ENCODE measurements at places on chromosomes 6 and 20. TPM values are rescaled to one million over a fixed set of nuclear protein-coding genes. Genes with fewer than 3 reads are reported as not detected.

DNA sequence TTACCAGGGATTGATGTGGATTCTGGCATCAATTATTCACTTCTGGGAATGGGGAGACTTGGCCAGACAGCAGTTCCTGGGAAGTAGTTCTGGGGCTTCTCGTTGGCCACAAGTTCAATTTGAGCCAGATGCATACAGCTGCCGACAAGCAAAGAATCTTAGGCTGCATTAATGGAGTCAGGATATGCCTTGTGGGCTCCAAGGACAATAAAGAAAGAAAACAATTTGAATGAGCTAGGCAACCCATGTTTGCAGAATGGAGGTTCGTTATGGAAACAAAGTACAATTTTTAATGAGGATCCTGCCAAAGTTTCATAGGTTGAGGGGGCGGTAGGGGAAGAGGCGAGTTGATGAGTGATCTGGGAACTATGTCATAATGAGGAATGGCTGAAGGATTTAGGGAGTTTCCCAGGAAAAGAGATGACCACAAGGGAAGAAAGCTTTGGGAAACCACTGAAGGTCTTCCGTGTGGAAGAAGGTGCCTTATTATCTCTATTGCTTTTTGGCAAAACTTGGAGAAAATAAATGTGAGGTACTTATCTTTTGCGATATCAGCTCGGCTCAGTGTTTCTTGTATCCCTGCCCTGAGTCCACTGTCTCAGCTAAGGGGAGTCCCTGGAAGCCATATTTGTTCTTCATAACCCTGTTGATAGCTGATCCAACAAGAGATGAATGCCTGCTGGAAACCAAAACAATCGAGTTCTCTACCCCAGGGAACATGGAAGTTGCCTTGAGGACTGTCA is 181.0 kb upstream of the ZNF217 start:
- peak; percentile 12 for DNase-seq

RIPK1 gene
- 29.1 TPM for total RNA-seq

CHRNA4 gene
- total RNA-seq, result not detected

SLC52A3 gene
- total RNA-seq, result 2.2 TPM

WFDC5 gene
- total RNA-seq, result not detected

GRCh38 chr20:33664762-33665144 is 2.0 kb upstream of the ACTL10 start:
- DNase-seq, result no peak

GRCh38 chr6:722608-723007 is 29.7 kb upstream of the EXOC2 start:
- no peak for DNase-seq

- DNase-seq, result no peak
Observed at GRCh38 chr6:46849361-46849690, 56.1 kb downstream of the MEP1A start.

DNA sequence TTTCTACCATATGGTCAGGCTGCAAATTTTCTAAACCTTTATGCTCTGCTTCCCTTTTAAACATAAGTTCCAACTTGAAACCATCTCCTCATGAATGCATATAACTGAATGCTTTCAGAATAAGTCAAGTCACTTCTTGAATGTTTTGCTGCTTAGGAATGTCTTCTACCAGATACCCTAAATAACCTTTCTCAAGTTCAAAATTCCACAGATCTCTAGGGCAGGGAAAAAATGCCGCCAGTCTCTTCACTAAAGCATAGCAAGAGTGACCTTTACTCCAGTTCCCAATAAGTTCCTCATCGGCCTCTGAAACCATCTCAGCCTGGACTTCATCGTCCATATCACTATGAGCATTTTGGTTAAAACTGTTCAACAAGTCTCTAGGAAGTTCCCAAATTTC is 1011.2 kb upstream of the CITED2 start:
- DNase-seq, result no peak

OOEP gene
- total RNA-seq, result not detected

SLC32A1 gene
- total RNA-seq, result not detected

MYB gene
- 0.16 TPM for total RNA-seq

DNA sequence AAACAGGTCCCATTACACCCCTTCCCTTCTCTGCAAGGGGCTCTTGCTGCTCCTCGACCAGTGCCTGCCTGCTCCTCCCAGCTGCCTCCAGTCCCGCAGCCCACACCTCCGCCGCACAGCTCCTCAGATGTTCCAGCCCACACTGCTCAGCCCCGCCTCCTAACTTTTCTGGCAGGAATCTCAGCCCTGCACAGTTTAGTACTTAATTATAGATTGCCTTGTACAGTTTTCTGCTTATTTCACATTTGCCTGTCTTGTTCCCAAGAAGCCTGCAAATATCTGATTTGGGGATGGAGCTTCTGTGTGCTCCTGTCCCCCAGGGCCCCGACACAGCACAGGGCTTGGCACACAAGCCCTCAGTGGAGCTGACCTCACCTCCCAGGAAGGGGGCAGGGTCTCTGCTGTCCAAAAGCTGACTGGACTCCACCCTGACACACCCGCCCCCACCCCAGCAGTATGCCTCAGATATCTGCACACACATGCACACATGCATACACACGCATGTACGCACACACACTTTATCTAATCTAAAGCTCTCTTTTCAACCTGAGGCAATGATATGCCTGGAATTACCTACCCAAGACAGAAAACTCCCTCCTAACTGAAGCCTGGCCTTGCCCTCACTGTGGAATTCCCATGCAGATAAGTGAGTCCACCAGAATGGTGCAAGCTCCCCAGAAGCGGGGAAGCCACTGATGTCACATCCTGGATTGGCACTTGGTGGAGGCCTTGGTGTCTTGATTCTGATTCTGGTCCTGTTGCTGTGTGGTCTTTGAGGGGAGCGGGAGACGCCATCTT is 1.2 kb upstream of the PNPLA1 start:
- no peak for DNase-seq

TAGAP gene
- total RNA-seq, result 5.7 TPM

LY6G6C gene
- total RNA-seq, result not detected

MAP7 gene
- 5.2 TPM for total RNA-seq

GRCh38 chr6:43338243-43338642 is 29.6 kb upstream of the CRIP3 start:
- DNase-seq, result no peak

OPRM1 gene
- not detected for total RNA-seq

DNA sequence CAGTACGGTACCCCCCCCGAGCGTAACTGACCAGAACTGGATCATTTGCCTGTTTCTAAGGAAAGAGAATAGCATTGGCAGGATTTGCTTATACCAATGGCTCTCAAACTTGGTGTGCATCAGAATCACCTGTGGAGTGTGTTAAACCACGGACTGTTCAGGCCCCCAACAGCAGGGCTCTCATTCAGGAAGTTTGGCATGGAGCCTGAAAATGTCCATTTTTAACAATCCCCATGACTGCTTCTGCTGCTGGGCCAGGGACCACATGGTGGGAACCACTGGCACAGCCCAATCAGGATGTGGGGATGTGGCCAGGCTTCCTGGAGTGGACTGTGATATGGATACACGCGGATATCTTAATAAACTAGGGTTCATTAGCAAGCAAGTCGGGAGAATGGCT is 53.9 kb downstream of the GTF2H5 start:
- DNase-seq, result peak; percentile 82

DNA sequence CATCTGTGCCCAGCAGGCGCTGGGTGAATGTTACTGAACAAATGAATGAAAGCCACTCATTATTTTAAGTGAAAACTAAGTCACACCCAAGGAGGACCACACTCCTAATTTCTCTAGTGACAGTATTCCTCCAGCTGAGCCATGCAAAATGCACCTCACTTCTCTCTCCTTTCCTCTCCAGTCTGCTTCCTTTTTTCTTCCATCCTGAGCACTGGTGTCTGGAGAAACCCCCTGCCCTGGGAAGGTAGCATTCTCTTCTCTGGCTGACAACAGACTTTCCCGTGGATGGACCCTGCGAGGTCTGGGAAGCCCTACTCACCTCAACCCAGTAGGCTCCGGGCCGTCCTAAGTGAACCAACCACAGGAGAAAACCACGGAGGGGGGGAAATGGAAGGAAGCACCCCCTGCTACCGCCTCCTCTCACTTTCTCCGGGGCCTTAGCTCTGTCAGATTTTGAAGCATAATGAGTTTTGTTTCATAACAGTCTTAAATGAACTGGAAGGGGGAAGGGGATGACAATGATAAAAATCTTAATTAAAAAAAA is 22.6 kb downstream of the TRERF1 start:
- peak; percentile 28 for DNase-seq

DNA sequence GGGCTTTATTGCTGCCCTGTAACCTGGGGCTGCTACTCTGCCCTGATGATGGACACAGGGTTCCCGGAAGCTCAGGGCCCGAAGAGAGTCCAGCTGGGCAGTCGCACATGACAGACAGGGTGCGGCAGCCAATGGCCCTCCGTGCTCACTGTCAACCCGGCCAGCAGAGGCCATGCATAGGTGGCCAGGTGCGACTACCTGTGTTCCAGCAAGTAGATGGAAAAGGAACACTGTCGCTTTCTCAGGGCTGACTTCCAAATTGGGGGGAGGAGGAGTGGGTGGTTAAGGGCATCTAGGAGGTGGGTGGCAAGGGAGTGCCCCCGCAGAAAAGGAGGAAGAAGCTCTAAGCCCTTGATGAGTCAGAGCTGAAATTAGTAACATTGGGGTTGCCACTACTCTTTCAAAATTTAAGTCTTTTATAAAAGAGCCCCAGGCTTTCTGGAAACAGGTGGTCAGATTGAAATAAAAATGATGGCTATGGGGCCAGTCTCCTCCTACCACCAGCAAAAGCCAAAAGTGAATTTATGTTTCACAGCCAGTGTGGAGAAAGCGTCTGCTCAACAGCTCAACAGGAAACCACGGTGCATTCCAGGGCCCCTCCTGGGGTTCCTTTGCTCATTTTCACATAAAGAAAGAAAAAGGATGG is 2.3 kb upstream of the RAMACL start:
- no peak for DNase-seq

- no peak for DNase-seq
Observed at GRCh38 chr6:87407561-87407900, 241 bp upstream of the CFAP206 start.

RSPH9 gene
- not detected for total RNA-seq

DNA sequence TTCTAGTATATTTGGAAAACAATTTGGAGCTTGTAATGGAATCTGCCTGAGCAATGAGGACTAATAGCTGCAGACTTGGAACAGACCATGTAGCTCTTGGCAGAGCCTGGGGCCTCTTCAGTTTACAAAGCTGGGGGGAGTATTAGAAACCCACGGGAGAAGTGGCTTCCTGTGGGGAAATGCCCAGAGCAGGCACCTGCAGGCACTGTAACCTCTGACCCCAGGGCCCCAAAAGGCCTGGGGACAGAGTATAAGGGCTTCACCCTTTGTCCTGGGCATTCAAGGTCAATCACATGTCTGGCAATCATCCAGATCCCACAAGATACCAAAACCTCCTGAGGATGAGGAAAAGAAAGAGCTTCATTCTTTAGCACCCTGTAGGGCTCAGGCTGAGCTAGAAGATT is 19.4 kb downstream of the PKIG start:
- peak; percentile 83 for DNase-seq

RAD21L1 gene
- not detected for total RNA-seq

TTPAL gene
- 19.8 TPM for total RNA-seq

DNA sequence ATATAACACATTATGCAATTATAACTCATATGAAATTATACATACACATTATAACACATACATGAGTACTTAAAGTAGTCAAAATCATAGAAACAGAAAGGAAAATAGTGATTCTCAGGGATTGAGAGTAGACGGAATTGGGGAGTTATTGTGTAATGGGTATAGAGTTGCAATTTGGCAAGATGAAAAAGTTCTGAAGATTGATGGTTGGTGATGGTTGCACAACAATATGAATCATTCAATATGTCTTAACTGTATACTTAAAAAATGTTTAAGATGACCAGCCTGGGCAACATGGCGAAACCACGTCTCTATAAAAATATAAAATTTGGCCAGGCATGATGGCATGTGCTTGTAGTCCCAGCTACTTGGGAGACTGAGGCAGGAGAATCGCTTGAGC is 372.7 kb downstream of the CDKAL1 start:
- no peak for DNase-seq

DNA sequence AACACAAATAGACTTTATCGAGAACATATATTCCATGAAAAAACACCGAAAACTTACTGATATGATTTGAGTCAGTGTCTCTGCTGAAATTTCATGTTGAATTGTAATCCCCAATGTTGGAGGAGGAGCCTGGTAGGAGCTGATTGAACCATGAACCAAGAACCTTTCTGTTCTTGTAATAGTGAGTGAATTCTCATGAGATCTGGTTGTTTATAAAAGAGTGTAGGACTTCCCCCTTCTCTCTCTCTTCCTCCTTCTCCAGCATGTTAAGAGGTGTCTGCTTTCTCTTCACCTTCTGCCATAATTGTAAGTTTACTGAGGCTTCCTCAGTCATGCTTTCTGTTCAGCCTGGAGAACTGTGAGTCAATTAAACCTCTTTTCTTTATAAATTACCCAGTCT is 1289.3 kb upstream of the CITED2 start:
- no peak for DNase-seq

DNA sequence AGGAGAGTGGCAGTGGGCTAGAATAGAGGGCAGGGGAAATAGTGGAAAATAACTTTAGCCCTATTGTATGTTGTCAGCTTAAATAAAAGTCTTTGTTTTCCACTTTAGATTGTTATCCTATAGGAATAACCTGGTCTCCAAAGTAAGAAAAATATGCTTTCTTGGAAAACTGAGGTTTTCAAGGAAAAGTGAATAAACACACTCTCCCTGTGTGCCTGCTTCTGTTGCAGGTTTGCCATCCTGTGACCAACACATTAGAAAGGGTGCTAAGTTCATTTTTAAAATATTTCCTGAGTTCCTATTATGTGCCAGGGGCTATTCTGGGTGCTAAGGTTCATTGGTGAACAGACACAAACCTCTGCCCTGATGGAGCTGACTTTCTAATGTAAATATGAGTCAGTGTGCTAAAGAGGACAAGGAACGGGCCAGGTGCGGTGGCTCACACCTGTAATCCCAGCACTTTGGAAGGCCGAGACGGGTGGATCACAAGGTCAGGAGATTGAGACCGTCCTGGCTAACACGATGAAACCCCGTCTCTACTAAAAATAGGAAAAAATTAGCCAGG is 23.5 kb downstream of the BICRAL start:
- DNase-seq, result no peak

LGSN gene
- not detected for total RNA-seq

ME1 gene
- total RNA-seq, result 31.7 TPM

ZBTB46 gene
- total RNA-seq, result 34.7 TPM

DNA sequence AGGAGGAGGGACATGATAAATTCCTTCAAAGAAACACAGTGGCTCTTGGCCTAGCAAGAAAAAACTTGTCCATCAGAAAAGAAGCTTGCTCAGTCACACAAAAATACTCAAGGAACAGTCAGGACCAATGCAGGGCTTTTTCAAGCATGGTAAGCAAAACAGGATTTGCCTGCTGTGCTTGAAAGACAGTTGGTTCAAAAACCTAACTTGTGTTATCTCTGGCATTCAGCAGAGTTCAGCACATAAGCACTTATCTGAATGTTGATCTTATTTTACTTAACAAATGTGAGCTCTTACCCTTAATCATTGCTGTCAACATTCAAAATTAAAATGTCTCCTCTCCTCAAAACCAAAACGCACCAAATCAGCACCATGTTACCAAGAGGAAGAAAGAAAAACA is 38.3 kb downstream of the ATG5 start:
- DNase-seq, result no peak

Data from mesenteric fat pad (tissue), 1 donor.